NCI-H187 (cell line): ENCODE measurements at places on chromosomes 7 and 10.

DNA sequence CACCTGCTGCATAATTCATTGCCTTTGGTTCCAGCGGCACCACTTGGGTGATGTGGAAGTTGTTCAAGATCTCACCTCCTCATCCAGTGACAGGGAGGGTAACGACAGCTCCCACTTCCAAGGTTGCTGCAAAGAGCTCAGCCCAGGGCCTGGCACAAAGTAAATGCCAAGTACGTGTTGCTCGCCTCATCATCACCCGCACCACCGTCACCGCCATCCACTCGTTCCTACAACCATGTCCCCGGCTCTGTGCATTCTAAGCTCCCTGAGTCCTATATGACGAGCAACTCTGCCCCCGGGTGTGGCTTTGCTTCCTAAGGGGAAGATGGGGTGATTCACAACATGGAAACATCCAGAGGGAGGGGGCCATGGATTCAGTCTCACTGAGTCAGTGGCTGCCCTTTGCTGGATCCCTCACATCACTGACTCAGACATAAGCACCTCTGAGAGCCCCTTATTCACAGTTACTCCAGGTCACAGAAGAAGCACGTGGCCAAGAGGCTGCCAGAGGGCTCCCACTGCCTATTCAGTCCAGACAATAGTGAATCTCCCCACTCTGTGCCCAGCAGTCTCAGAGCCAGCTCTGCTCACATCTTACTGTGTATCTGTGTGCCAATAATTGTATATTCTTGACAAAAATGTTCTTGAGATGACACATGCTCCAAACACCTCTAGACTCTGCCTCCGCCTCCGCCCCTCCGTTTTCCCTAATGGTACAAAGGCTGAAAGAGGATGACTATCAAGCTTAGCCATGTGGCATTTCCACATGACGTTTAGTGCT lies 159.1 kb downstream of the GFRA1 start:
- DNase-seq, result no peak

GRCh38 chr7:44291066-44291732 lies 34.2 kb downstream of the CAMK2B start:
- no peak for DNase-seq

- no peak for DNase-seq
These were observed 1.0 kb downstream of the NKX2-3 start for GRCh38 chr10:99533496-99534449.

- no peak for DNase-seq
These were observed 56.6 kb upstream of the PDE1C start for GRCh38 chr7:32126843-32127242.
